Stimulated activated CD4-positive, alpha-beta T cell treated with anti-CD3 and anti-CD28 coated beads, Interleukin-4, amount 100 ng/mL, for 4 hours (primary cell): ENCODE measurements at places on chromosomes 11 and 22.

GRCh38 chr11:71118671-71119250 lies 133.6 kb downstream of the SHANK2 start:
- no peak for DNase-seq

GRCh38 chr11:11239959-11240358 lies 113.1 kb downstream of the CSNK2A3 start:
- no peak for DNase-seq

DNA sequence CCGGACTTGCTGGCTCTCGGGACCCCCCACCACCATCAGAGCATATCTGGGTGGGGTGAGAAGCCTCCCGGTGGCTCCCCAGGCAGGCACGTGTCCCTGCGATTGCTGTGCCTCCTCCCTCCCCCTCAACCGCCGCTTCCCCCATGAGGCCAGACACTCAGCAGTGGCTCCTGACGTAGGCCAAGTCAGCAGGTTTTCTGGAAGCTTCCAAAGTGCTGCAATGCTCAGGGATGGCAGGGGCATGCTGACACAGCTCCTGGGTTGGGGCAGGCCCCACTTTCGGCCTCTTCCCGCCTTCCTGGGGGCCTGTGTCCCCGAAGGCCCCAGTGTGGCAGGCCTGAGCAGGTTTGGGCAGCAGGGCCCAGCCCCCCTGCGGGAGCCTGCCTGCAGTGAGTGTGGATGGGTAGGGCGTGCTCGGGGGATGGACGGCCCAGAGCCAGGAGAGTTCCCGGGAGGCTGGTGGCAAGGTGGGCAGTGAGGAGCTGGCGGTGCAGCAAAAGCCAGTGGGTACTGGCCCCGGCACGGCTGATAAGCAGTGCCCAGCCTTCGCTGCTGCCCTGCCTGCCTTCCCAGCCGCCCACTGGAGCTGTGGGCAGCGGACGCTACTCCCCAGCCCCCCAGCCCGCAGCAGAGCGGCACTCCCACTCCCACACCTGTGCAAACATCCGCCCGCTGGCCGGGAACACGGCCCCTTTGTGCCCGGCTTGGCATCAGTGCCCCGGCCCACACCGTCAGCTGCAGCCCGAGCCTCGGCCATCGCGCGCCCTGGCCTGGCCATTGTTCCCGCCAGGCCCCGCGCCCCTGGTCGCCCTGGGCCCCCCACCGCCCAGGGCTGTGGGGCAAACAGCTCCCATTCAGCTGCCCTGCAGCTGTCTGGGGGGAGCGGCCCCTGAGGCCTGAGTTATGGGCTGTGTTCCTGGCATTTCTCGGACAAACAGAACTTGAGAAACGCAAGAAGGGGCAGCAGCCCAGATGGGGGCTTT lies 125.0 kb downstream of the KCNQ1OT1 start:
- DNase-seq, result no peak

- DNase-seq, result no peak
These were observed 23.3 kb downstream of the ARL14EP start for GRCh38 chr11:30346068-30346688.

GRCh38 chr22:30195245-30196140 lies 51.1 kb downstream of the LIF start:
- DNase-seq, result no peak
